ENCODE measurements at places on chromosomes 6 and 20.
A peak's percentile ranks its signal among the peaks of the same experiment; 100 is the strongest.

- no peak for DNase-seq
Observed at GRCh38 chr6:39669207-39669972, 55.8 kb downstream of the KIF6 start.

GRCh38 chr6:100595456-100595855 is 130.7 kb upstream of the SIM1 start:
- DNase-seq: no peak

- no peak for DNase-seq
Observed at GRCh38 chr6:122276637-122277036, 122.8 kb upstream of the HSF2 start.

DNA sequence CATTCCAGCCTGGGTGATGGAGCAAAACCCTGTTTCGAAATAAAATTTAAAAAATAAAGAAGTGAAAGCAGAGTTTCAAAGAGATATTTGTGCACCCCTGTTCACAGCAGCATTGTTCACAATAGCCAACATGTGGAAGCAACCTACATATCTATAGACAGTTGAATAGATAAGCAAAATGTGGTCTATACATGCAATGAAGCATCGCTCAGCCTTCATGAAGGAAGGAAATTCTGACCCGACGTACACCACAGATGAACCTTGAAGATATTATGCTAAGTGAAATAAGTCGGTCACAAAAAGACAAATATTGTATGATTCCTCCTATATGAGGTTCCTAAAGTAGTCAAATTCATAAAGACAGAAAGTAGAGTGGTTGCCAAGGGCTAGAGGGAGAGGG is 6.5 kb upstream of the NCOA6 start:
- no peak for DNase-seq

GRCh38 chr6:166752097-166752496 is 125.0 kb upstream of the RPS6KA2 start:
- DNase-seq: no peak

DNA sequence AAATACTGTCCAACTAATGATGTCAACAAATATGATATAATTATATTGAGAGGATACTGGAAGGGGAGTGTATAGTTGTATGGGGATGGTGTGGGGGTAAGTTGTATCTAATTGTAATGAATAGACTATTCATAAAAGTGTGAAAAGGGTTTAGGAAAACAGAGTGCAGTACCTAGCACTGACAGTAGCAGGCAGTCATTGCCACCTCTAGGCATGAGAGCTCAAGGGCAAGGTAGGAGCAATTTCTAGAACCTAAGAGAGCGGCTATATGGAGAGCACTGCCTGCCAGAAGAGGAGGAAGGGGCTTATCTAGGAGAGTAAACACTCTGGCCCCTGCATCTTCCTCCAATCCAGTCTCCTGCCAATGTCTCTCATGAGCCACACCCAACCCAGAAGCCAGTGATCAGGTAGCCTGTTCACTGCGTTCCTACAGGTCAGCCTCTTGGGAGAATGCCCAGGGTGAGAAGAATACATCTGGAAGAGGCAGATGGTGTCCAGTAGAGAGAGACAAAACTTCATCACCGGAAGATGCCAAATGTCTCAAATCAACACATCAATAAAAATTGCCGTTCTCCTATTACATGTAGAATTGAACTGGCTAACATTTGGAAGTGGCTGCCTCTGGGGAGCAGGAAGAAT is 200.0 kb downstream of the LY86 start:
- DNase-seq: no peak

- no peak for DNase-seq
Observed at GRCh38 chr20:24066076-24066700, 77.6 kb upstream of the GGTLC1 start.

DNA sequence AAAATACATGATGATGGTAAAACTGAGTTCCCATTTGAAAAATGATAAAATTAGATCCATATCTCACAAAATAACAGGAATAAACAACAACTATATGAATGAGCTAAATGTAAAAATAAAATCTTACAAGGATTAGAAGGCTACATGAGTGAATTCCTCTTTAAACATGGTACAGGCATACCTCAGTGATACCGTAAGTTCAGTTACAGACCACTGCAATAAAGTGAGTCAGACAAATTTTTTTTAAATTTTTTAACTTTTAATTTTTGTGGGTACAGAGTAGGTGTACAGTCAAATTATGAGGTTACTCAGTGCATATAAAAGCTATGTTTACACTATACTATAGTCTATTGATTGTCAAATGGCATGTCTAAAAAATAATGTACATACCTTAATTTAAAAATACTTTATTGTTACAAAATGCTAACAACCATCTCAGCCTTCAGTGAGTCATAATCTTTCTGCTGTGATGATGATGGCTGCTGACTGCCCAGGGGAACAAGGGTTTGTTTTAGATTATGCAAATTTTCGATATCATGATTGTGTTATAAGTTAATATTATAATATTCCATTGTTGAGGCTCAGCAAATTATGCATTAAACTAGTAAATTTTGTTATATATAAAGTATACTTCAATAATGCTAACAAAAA is 222.8 kb upstream of the RUNX2 start:
- DNase-seq: no peak

DNA sequence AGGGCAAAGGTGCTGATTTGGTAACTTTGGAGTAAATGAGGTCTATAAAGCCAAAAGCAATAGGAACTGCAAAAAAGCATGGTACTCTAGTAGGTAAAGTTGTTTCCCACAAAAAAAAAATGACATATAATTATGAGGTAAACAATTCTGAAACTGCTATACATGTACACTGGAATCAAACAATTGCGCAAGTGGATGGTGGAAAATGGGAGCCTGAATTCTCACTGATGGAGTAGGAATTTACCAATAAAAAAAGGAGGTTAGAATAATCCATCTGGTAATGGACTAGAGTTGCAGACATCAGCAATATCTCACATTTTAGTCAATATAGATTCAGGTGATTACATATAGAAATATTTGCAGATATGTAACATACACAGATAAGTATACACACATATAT is 5.0 kb upstream of the KAT14 start:
- DNase-seq: no peak

GRCh38 chr6:43657221-43657802 is 12.5 kb downstream of the RSPH9 start:
- no peak for DNase-seq

- DNase-seq: no peak
Observed at GRCh38 chr6:128605961-128606360, 85.6 kb upstream of the PTPRK start.

DNA sequence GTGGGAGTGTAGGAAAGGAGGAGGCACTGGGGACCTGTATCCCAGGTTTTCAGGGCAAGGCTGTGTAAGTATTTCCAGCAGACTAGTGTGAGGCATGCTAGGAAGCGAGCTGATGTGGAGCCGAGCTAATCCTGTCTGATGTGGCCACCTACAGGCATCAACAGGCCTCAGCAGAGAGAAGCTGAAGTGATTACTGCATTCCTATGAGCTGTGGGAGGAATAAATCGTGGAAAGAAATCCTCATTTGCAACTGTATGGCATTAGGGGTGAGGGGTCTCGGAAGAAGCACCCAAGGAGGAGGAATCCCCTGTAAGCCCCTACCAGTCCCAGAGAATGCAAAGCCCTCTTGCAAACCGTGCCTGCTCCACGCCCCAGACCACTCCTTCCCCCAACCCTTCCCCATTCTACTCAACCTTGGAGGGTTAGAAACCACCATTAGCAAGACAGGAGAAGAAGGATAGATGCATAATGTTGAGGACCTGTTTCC is 41.6 kb downstream of the C6orf15 start:
- no peak for DNase-seq

- no peak for DNase-seq
Observed at GRCh38 chr20:52433326-52434040, 241.9 kb upstream of the ZFP64 start.

GRCh38 chr6:2594868-2595267 is 155.9 kb downstream of the MYLK4 start:
- DNase-seq: no peak

GRCh38 chr6:158816329-158816728 is 2.8 kb downstream of the EZR start:
- DNase-seq: no peak

DNA sequence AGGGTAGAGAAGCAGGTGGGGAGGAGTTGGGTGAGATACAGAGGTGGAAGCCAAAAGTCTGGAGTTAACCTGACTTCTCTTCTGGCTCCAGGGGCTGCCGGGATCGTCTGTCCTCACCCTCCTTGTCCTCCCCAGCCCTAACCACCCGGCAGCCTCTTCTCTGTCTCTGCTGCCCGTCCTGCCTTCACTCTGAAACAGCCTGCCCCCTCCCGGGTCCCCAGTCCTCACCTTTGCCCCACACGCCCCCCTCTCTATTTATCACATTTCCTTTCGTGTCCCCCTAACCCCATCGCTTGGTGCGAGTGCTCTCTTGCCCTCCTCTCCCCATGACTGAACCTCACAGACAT is 5.7 kb downstream of the RING1 start:
- no peak for DNase-seq

GRCh38 chr6:15744818-15745402 is 82.1 kb upstream of the DTNBP1 start:
- peak; percentile 6 for DNase-seq

DNA sequence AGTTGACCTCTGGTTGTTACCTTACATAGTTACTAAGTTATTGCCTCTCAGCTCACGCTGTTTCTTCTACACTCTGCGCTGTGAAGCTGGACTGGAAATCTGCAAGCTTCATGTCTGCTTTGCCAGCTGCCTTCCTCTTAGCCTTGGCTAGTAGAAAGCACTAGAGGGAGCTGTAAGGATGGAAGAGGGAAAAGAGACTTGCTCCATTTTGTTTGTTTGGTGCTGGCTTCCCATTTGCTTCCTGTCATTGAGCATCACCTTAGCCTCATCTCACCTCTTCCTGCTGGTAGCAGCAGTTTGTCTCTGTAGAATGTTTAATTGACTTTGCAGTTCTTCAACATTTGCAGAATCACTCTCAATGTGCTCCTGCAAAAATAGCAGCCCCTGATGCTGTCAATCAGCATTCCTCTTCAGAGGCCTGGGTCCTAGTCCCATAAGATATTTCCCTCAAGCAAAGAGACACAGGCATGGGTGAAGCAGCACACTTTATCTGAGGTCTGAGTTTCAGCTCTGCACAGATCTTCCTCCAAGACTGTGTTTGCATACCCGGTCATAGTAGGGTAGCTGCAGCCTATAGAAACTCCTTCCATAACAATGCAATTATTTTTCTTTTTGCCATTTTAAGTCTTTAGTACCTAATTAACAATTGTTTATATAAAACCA is 302.2 kb upstream of the EPHA7 start:
- no peak for DNase-seq

GRCh38 chr6:90362318-90362717 is 65.7 kb upstream of the BACH2 start:
- no peak for DNase-seq

DNA sequence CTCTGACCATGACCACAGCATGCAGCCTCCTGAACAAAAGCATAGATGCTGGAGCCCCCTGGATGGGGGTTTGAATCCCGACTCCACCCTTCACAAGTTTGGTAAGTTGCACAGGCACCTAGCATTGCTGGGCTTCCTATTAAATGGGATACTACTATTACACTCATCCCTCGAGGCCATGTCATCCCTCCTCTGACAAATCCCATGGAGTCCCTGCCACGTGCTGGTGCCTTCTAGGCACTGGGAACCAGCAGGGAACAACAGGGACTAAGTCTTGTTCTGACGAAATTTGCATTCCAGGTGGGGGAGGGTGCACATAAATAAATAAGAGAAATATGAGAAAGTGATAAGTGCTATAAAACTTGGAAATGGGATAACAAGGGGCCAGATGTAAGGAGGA is 15.3 kb upstream of the SIRPA start:
- DNase-seq: no peak

DNA sequence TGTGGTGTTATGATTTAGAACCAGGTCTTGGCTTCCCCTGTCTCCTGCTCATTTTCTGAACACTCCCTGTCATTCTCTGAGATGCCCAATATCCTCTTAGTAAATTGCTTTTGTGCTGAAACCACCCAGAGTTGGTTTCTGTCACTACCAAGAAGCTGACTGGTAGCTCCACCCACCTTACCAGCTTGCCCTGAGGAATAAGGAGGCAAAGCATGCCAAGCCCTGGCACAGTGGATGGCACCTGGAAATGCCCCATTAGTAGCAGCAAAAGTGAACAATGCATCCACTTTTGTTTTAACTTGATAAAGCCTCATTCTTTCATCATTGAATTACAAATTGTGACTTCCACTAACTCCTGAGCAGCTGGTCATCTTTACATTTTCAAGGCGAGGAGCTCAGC is 157.7 kb downstream of the CDC5L start:
- no peak for DNase-seq

DNA sequence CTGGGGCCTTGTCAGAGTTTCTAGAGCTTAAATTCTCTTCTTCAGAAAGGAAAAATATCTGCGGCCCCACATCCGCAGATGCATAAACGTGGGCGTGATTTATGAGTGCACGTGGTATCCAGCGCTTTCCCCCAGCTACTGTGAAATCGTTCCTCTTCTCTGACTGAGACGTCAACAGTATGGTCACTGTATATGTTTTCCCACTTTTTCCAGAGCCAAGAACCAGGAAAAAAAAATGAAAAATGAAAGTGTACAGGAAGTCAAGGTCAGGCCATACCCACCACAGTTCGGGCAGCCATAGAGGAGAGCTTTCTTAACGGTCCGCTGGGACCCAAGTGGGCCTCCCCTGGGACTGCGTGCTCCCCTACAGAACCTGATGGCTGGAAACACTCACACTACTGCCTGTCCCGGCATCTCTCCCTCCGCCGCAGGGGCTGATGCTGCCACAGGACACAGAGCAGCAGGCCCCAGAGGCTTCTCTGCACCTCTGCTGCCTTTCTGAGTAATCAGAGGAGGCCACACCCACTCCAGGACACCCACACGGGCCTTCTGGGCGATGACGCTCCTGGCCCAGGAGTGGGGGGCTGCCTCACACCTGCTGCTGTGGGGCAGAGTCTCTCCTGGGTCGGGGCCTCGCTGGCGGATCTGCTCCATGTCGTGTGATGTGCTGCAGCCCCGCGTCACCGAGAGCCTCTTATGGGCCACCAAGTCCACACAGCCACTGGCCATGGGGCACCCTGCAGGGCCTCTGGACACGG is 16.4 kb upstream of the STX16 start:
- no peak for DNase-seq

GRCh38 chr6:84150705-84151104 is 76.7 kb downstream of the CEP162 start:
- DNase-seq: no peak

- DNase-seq: no peak
Observed at GRCh38 chr20:4074877-4075455, 59.6 kb upstream of the RNF24 start.

DNA sequence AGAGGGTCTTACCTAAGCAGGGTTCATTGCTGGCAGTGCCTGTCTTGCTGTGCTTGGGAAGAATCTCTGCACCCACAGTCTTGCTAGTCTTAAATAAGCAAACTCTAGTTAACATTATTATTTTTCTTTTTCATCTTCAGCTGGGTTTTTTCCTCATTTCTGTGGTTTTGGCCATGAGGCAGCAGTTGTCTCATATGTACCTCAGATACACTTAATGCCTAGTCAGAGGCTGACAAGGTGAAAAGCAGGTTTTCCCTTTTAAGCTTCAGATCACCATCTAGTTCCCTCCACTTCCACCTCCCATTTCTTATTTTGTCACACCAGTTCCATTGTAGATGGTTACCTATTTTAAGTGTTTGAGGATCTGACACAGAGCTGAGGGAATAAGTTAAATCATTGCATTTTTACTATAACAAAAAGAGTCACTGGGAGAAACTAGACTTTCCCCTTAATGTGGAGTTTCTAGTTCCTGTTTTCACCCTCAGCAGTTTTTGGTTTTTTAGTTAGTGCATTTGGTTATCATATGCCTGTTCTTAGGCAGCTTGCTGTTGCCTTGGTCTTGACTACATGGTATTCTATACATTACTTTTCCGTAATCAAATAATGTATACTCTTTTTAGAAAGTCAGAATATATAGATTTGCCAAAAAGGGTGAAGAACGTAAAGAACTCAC is 46.0 kb downstream of the AFDN start:
- no peak for DNase-seq

GRCh38 chr6:106099235-106099537 is 13.1 kb downstream of the PRDM1 start:
- DNase-seq: no peak

Data from GF-D8 (cell line).